ENCODE measurements at places on chromosomes 2 and 18.

DNA sequence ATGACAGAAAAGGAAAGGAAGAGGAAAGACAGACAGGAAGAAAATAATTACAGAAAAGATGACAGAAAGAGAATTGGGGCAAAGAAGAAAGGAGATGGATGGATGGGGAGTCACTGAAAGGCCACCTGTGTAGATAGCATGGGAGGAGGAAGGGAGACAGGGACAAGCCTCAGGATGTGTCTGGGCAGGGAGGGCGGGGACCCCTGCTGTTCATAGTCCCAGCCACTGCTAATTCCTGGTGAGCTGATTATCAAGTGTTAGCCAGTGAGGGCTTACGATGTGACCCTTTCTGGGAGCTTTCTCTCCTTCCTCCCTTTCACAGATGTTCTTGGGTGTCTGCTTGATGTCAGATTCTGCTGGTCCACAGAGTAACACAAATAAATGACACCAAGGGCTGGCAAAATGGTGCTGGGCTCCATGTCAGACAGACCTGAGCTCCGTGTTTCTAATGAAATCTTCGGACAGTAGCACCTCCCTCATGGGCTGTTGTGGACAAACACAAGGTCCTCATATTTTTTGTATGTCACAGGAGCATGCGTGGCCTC, 13.6 kb downstream of the FHOD3 start:
- DNase-seq, result no peak

- DNase-seq, result no peak
Observed at GRCh38 chr18:22191923-22192322, 22.5 kb downstream of the GATA6 start.

GRCh38 chr2:157471078-157471477, 27.2 kb upstream of the CYTIP start:
- no peak for DNase-seq

DNA sequence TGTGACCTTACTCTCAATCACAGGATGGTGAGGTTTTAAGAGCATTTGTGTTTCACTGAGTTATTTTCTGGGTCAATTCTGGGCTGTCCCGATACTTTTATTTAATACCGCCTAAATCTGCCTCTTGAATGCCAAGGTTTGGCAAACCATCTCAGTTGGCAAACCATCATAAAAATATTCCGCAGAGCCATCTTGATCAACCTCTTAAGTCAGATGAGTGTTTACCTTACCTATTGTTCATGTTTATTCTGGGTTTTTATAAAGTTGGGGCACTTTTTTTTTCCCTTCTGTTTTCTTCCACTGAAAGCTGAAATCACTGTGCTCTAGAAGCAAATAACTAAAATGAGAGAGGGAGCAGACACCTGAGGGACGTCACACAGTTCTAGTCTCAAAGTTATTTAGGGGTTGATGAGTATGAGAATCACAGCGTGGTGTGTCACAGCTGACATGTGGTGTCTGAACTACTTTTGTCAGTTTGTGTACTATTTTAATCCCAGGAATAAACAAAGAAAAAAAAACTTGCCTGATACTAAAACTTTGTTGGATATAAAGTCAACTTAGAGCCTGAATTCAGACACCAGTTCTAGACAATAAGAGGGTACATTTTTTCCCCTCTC, 48.6 kb downstream of the ETAA1 start:
- DNase-seq, result no peak

- no peak for DNase-seq
Observed at GRCh38 chr18:63534615-63535014, 7.6 kb upstream of the SERPINB12 start.

DNA sequence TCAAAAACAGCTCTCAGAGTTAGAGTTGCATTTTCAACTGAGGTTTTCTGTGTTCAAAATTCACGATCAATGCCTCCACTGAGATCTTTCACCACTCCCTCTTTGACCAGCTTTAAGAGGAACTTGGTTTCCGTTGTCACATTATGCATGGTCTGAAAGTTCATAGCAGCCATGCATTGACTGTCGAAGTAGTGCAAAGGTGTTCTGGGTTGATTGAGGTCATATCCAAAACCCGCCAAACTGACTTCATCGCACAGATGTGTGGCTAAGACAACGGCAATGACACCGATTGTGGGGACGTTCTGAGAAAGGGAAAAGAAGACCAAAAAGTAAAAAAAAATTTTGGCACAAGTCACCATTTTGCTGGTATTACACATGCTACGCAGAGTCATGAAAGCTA, 48.7 kb downstream of the ST3GAL5 start:
- no peak for DNase-seq

DNA sequence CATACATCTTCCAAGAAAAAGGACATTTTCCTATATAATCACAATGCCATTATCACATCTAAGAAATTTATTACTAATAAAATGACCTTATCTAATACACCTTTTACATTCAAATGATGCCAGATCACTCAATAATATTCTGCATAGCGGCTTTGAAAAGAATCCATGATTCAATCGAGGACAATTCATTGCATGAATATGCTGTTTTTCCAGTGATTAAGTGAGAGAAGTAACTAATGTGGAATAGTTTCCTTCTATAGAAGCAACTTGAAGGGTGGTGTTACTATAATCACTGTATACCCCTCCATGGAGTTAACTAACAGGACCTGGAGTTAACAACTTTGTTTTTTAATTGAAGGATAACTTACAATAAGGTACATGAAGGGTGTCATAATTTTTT, 9.1 kb downstream of the PLEK start:
- no peak for DNase-seq

GRCh38 chr2:120632796-120633646, 102.6 kb upstream of the GLI2 start:
- no peak for DNase-seq

GRCh38 chr2:60899892-60900249, 18.5 kb downstream of the REL start:
- no peak for DNase-seq

- no peak for DNase-seq
Observed at GRCh38 chr2:1644427-1644826, 99.9 kb downstream of the PXDN start.

DNA sequence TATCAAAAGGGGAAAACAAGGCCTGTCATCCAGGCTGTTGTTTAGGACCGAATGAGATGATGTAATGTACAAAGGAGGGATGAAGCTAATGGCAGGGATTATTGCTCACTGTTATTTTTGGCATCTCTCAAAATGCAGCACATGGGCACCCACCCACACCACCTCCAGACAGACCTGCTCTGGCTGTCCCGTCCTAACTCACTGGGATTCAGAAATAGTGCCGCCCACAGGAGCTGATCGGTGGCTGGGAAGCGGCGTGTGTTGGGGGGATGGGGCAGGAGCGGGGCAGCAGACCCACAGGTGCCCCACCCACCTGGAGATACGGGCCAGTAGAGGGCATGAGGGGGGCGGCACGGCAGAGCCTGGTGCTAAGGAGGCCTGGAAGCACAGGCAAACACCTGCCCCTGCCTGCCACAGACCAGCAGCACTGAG, 52.2 kb downstream of the CRACDL start:
- DNase-seq, result no peak

GRCh38 chr2:198901894-198902293, 555.8 kb downstream of the SATB2 start:
- no peak for DNase-seq

DNA sequence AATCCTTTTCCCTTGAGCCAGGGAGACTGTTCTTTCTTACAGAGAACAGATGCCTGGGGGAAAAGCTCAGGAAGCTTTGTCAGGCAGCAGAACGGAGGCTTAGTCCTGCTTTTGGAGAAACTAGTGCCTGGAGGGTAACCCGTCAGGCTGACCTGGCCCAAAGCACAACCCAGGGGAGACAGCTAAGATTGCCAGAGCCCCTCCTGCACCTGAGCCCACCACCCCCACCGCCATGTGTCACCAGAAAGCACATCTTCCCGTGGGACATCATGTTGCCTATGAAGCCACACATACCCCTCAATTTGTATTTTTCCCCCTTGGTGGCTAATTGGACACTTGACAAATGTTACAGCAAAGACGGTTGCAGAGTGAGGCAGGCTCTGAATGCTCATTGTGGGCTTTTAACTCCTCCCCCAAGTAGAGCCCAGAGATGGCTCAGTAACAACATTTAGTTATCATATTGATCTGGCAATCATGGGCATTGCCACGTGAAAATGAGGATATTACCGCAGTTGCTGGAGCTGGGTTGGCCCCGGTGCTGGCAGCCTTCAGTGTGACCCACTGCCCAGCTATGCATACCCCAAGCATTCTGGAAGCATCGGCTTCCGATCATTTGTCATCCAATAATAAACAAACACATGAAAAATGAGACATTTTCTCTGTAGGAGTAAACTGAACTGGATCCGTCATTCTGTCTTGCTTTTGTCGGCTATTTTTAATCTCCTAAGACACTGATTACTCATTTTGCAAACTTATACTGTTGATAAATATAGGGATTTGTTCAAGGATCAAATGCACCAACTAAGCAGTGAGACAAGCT, 229.5 kb downstream of the ATAD2B start:
- DNase-seq, result no peak

DNA sequence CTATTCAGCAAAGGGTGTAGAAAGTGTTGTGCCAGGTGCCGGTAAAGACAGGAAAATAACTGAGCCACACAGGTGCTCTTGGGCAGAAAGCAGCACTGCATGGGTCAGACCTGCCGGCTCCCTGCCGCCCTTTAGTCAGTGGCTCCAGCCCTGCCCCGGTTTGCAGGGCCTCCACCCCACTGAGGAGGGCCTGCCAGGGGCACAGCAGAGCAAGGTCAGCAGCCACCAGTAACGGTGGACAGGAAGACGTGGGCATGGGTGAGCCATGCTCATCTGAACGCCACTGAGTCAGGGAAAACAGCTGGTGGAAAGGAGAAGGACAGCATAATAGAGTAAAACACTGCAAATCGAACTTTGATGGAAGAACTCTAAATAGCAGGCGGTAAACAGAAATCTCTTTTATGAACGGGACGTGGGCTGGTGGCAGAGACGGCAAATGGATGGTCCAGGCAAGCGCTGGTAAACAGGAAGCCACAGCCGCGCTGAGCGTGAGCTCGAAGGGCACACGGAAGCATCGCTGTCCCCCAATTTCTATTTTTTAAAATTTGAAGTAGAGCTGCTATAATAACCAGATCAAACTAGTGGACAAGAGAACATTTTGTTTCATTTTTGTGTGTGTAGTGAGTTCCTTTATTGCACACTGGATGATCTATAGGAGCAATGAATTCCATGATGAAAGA, 141.8 kb upstream of the ALKAL2 start:
- no peak for DNase-seq

DNA sequence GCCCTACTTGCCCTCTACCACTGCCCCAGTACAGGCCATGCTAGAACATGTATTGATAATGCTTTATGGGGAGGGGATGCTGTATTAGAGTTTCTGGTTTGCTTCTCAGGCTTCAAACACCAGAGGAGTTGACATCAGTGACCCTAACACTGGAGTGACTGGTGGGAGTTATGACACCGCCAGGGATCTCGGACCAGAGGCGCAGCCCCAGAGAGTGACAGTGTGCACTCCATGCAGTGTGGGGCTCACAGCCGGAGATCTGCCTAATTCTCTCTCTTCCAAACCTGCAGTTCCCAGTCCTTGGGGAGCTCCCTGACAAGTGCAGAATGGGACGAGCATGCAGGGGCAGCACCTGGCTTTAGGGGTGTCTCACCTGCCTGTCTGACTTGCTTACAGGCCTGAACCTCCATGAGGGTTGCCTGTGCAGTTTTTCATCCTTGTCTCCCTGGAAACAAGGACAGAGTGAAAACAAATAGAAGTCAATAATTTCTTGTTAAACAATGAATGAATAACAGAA, 244.9 kb upstream of the MYT1L start:
- no peak for DNase-seq

- no peak for DNase-seq
Observed at GRCh38 chr18:48428475-48429177, 19.4 kb upstream of the ZBTB7C start.

GRCh38 chr2:26850505-26850904, 2.6 kb downstream of the DPYSL5 start:
- DNase-seq, result no peak

DNA sequence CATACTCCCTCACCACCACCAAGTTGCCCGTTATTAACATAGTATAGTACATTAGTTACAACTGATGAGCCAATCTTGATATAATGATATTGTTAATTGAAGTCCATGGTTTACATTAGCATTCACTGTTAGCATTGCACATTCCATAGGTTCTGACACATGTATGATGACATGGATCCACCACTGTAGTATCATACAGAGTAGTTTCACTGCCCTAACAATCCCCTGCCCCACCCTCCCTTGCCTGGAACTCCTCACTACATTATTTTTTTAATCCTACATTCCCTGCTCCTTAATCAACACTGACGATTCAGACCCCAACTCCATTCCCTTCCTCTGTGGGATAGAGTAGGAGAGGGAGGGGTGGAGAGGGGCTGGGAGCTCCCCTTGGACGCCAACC, 20.2 kb upstream of the ST3GAL5 start:
- DNase-seq, result no peak

- no peak for DNase-seq
Observed at GRCh38 chr18:8045160-8045883, 478.2 kb downstream of the PTPRM start.

DNA sequence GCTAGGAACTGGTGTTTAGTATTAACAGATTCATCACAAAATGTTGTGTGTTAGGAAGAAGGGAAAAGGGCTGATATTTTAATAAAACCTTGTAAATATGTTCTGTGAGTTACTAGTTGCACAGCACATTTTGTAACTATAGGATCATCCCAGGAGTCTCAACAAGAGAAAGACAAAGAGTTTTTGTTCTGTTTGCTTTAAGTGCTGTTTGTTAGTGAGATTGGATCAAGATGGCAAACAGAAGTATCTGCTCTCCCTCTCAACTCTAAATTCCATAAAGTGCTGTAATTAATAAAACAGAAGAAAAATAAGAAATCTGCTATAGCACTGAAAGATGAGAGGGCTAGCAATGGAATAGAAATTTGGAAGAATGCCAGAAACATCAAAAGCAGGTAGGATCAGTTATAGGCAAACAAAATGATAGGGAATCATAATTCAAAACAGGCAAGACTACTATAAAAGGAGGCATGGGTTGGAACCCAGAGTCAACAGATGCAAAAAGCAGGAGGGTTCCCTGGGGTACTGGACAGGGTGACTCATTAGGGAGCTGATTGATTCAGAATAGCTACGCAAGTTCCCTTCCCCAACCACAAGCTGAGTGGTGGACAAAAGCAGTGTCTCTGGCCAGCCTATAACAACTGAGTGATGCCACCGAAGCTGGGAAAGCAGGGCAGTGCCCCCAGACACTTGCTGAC, 75.8 kb downstream of the DYNC1I2 start:
- DNase-seq, result no peak

DNA sequence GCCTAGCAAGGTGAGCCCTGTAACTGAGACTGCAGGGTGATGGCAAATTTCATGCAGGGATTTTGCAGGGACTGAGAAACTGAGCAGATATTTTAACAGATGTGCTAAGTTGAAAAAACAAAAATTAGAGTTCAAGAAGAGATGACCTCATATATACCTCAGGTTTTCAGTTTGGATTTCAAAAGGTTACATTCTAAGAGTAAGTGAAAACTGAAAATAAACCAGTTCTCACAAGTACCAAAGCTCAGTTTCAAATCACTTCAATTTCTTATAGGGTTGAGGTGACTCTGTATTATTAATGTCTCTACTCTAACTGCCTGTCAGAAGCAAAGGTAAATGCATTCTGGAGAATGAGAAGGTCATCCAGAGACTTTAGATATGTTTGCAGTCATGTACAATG, 237.4 kb upstream of the VRK2 start:
- DNase-seq, result no peak
